ELR (cell line): ENCODE measurements at places on chromosomes 5 and 9.

- no peak for DNase-seq
Observed at GRCh38 chr9:127925959-127926905, 4.3 kb downstream of the PIP5KL1 start.

GRCh38 chr5:172209714-172210113 lies 15.7 kb downstream of the EFCAB9 start:
- DNase-seq, result no peak

DNA sequence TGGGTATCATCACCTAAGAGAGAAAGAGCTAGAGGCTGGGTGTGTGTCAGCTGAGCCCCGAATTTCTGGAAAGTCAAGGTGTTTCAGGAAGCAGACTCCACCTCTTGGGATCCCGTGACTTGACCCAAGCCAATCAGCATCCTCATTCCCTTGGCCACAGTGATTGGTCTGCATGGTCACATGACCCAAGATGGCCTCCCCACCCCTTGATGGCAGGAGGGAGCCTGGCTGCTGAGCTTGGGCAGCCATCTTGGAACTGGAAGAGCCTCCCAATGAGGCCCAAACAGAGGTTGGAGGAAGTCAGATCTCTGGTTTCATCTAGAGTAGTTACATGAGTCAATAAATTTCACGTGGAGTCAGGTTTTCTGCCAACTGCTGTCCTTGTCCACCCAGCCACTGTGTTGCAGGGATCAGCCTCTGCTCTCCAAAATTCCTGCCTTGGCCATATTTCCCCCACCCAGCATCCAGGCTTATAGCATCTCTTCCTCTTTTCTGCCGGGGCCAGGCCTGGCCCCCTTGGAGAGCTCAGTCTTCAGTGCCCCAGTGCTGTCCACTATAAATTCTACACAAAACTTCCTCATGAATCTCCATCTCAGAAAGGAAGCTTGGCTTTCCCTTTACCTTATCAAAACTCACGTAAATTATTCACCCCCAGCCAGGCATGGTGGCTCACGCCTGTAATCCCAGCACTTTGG lies 17.2 kb upstream of the SUSD3 start:
- peak; percentile 20 for DNase-seq

DNA sequence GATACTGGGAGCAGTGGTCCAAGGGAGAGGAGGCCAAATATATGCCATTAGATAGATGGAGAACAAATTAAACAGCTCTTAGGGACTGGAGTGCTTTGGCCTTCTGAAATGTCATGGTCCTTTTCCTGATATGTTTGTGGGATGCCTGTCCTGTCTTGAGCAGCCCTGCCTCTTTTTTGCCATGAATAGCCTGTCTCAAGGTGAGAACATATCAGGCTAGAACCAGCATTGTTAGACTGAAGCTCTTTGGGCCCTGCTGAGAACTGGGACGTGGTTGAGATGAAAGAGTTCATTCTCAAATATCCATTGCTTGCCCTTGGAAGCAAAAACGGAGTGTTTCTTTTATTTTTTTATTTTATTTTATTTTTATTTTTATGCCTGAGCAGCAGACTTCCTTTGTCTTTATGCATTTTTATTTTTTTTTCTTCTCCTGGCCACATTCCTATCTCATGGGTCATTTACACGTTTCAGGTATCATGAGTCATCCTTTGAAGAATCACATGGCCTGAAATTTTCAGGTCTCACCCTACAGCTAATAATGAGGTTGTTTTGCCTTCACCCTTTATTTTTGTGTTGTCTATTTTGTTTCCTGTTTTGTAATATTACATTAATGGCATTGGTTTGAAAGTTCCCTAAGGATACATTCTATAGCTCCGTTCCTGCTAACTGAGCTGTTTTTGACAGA lies 371.4 kb downstream of the PSAT1 start:
- DNase-seq, result peak; percentile 59

DNA sequence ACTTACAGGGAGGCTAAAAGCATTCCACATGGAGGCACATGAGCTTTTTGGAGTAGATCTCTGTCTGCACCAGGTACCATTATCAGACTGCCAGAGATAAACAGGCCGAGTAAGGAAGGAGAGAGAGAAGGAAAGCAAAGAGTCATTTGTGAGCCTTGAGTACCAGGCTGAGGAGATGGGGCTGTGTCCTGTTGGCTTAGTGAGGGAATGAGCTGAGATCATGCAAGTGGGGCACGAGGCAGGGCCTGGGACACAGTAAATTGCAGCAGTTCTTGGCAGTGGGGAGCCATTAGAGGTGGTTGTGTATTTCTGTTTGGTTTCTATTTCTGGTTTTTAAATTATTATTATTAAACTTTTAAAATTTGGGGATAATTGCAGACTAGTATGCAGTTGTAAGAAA lies 53.3 kb downstream of the TSTD2 start:
- DNase-seq, result no peak

- DNase-seq, result peak; percentile 91
Observed at GRCh38 chr5:179142434-179143198, 82.4 kb downstream of the ZNF354C start.

GRCh38 chr9:33012328-33013069 lies 11.1 kb upstream of the APTX start:
- no peak for DNase-seq

DNA sequence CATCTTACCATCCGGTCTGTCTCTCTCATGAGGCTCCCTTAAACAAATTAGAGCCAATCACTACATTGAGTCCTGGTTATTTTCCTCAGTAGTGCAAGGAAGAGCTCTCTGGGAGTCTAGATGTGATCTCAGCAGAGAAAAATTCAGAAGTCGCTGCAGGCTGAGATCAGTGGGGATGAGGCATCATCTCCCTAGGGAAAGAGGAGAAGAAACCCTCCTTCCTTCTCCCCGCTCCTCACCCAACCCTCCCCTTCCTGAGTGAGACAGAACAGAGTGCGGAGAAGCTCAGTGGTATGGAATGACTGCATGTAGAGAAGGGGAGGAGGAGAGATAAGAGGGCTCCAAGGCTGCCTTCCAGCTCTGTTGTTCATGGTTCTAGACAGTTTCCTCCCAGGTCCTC lies 80.5 kb downstream of the PAPPA start:
- DNase-seq, result peak; percentile 98
